Cerebellar nuclear complex (tissue), 1 donor: ENCODE measurements at places on chromosomes 11 and 22.

DNA sequence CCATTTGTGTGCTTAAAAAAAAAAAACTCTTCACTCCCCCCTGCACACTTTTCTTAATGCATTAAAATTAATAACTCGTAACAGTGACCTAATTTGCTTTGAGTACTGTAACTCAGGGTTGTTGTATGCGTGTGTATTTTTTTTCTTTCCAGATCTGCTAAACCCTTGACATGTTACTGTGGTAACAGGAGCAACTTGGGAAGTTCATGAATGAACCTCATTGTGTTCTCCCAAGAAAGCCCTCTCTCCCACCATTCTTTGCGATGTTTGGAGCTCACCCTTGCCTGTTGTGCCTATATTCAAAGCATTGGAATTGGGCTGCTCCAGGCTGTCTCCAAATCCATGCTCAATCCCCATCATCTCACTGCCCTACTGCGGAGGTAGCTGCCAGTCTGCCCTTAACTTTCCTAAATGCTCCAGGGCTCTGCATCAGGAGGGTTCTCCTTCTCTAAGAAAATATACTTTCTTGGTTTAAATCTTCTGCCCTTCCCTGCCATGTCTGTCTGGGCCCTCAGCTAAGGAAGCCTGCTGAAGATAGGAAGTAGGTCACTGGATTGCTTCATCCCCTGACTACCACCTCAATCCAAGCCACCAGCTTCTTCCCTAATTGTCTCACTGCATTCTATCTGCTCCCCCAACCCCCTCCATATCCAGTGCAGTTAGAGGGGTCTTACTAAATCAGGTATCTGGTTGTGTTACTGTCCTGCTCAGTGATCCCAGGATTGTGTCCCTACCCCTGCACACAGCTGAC is 70.3 kb downstream of the KIRREL3 start:
- DNase-seq: no peak

- DNase-seq: no peak
These were observed 32.0 kb upstream of the LRRC32 start for GRCh38 chr11:76702336-76703128.

- no peak for DNase-seq
These were observed 45.6 kb downstream of the BTG4 start for GRCh38 chr11:111466615-111467014.

- no peak for DNase-seq
These were observed 22.2 kb upstream of the CBX7 start for GRCh38 chr22:39174498-39175352.

DNA sequence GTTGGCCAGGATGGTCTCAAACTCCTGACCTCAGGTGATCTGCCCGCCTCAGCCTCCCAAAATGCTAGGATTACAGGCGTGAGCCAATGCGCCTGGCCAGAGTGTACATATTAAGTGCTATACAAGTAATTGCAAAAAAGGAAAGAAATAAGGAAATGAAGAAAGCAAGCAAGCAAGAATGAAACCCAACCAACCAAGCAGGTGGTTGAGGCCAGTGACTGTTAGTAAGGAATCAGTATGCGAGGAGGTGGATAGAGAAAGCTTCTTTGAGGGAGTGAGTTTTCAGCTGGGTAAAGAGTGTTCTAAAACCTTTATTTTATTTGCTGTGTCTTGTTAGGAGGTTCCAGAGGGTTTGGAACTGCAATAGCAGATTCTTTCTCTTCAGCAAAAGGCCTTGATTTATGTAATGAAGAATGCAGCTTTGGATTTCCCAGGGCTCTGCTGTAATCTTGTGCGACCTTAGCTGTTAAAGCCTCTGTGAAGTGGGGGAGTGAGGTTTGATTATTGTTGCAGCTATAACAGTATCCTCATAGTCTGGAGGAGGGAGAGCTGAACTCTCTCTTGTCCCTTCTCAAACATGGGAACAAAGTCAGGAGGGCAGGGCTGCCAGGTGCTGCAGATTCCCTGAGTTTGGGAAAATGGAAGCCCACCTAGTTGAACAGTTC is 5.7 kb downstream of the AMPD3 start:
- DNase-seq: no peak

DNA sequence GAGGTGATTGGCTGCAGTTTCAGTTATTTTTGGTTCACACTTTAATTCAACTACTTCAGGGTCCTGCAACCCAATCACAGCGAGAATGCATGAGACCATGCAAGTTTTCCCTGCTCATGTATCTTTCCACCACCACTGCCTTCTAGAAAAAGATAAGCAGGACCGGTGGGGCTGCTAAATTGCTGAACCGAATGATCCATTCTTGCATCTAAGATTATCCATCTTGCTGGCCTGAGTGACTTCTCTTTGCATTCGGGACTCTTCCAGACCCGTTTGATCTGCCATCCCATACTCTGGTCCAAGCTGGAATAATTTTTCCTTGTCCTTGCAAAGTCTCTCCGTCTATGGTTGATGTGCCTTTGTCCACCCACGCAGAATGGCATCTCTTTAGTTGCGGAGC is 56.3 kb upstream of the TP53I11 start:
- no peak for DNase-seq

- no peak for DNase-seq
These were observed 72.0 kb upstream of the MPEG1 start for GRCh38 chr11:59284773-59285129.

DNA sequence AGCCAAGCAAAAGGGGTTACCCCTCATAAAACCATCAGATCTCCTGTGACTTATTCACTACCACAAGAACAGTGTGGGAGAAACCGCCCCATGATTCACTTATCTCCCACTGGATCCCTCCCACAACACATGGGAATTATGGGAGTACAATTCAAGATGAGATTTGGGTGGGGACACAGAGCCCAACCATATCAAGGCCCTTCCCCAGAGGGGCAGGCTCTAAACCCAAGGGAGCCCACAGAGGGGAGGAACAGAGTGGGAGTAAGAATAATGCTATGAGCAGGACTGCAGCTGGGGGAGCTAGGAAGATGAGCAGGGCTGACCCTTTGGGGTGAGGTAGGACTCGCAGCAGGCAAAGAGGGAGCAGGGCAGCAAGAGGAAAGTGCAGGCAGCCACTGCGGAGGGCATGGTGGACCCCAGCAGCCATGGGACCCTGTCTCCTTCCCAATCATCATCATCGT is 59.3 kb downstream of the CD82 start:
- DNase-seq: no peak

GRCh38 chr22:36373258-36373579 is 14.5 kb downstream of the MYH9 start:
- DNase-seq: no peak

- DNase-seq: no peak
These were observed 7.1 kb upstream of the TNNT3 start for GRCh38 chr11:1912289-1912878.

DNA sequence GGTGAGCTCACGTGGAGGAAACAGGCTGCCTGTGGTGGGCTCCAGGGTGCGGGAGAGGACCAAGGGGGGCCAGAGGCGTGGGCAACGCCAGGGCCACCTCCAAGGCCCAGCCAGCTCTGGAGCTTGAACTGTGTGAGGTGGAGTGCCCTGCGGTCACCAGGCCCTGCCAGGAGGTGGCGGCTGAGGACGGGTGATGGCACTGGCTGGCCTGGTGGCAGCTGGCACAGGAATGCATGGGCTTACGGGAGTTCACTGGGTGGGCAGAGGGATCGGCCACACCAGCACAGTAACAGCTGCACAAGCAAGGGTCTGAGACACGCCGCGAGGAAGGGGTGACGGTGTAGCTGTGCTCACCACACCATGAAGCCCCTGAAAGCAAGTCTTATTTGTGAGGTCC is 15.8 kb downstream of the TOLLIP start:
- DNase-seq: peak; percentile 19

- DNase-seq: no peak
These were observed 8.7 kb downstream of the EHD1 start for GRCh38 chr11:64869571-64870175.

DNA sequence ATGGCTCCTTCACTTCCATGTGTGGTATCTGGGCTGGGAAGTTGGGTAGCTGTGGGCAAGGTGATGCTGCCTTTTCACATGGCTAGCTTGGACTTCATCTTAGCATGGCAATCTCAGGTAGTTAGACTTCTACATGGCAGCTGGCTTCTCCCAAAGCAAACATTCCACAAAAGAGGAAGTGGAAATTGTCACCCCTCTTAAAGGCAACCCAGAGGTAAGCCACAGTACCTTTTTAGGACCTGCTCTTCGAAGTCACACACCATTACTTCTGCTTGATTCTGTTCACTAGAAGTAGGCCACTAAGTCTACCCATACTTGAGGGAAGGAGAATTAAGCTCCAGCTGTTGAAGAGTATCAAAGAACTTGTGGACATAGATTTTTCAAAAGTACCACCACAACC is 25.9 kb downstream of the TUG1 start:
- DNase-seq: no peak
